ENCODE measurements at places on chromosomes 11 and 22. TPM values are rescaled to one million over a fixed set of nuclear protein-coding genes. Genes with fewer than 3 reads are reported as not detected.

- DNase-seq: no peak
Observed at GRCh38 chr11:133832991-133833897, 12.1 kb downstream of the SPATA19 start.

DNA sequence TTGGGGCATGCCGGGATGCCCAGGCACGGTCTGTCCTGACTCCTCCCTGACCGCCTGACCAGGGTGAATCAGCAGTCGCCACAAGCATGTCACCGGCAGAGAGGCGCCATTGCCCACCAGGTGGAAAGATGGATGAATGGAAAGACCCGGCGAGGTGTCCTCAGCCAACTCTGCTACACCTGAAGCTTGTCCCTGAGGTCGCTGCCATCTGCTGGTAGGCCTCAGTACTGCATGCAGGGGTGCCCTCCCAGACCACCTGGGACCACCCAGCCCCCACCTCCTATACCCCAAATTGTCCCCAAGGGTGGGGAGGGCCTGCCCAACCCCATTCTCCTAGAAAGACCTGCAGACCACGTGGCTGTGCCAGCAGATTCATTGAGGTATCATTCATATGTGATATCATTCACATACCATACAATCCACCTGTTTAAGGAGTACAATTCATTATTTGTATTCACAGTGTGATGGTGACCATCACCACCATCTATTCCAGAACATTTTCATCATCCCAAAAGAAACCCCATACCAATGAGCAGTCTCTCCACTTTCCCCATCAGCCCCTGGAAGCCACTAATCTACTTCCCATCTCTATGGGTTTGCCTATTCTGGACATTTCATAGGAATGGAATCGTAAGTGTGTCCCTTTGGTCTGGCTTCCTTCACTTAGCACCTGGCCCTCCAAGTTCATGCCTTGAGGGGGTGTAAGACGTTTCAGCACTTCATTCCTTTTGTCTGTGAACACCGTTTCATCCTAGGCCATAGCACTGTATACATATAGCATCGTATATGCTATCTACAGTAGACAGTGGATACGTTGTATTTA lies 17.5 kb downstream of the FGF3 start:
- DNase-seq: no peak

- no peak for DNase-seq
Observed at GRCh38 chr11:2310073-2310785, 8.4 kb downstream of the TSPAN32 start.

DNA sequence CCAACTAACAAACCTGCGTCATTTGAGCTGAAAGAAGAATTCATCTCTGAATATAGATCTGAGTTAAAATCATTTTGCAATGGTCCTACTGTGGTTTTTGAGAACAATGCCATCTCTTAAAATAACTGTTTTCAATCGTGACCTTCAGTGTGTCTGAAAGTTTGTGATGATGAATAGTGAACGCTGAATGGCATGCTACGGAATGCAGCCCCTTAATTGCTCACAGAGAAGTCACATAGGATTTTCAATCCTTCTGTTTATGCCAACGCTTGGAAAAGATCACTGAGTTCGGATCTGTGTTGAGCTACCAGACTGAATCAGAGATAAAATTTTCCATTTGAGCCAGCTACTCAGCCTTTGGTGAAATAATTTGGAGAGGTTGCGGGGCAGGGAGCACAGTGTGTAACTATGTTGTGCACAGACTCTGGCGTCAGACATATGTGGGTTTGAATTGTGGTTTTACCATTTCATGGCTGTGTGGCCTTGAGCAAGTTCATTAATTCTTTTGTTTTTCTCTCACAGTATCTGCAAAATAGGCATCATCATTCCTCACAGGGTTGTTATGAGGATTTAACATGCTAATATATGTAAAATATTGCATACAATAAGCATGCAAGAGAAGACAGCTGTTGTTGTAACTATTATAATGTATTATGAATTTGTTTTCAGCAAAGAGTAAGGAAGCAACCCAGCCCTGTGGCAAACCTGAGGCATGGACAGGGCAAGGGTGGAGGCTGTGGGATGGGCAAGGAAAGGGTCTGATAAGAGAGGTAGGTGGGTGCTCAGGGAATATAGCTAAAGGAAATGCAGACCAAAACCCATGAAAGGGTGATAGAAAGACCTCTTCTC lies 679.9 kb downstream of the KCNA4 start:
- no peak for DNase-seq

GRCh38 chr11:93843906-93844305 lies 6.5 kb downstream of the VSTM5 start:
- no peak for DNase-seq

DNA sequence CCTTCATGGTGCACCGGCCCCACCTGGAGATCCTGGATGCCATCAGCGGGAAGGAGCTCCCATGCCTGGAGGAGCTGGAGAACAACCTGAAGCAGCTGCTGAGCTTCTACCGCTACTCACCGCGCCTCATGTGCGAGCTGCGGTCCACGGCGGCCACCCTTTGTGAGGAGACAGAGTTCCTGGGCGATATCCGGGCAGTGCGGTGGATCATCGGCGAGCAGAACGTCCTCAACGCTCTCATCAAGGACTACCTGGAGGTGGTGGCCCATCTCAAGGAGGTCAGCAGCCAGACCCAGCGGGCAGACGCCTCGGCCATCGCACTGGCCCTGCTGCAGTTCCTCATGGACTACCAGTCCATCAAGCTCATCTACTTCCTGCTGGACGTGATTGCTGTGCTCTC lies 59.2 kb downstream of the SYT13 start:
- DNase-seq: no peak

DNA sequence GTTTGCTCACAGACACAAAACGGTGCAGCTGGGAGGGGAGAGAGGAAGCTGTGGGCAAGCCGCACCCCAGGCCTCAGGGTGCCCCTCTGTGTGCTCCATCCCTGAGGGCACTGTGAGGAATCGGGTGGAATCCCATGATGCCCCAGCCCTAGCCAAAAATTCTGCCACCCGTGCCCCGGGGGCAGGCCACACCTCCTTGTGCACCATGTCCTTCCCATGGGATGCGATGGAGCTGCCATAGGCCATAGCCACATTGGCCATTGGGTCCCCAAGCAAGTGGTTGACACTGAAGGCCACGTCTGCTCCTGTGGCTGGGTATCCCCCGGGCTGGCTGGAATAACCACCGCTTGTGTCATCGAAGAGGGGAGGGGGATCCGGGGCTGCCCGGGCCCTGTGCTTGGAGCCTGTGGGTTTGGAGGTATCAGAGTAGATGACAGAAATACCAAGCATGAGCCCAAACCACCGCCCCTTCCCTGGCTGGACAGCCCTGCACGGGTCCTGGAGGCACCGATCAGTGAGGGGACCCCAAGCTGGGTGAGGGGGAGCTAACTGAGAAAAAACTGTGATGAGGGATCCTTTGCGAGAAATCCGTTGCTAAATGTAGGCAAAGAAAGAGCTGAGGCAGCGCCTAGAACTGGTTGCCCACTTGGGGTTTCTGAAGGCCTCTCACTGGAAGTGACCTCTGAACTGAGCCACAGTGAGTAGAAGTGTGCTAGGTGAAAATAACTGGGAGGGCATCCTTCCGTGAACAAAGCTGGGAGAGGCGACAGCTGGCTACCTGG lies 863 bp downstream of the YIF1A start:
- DNase-seq: peak; percentile 43

DNA sequence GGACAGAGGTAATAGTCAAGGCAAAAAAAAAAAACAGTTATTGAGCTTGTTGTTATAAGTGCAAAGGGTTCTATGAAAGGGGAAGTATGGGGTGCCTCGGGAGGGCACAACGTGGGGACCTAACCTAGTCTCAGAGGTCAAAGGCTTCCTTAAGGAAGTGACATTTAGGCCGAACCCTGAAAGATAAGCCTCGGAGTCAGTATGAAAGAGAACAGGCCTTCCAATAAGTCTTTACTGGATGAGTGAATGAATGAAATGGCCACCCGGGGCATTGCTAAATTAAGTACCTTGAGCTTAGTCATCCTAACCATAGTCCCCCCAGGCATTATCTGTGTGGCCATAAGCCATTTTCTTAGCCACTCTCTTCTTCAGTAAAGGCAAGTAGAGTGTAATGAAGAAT lies 19.7 kb downstream of the FLI1 start:
- DNase-seq: no peak

DNA sequence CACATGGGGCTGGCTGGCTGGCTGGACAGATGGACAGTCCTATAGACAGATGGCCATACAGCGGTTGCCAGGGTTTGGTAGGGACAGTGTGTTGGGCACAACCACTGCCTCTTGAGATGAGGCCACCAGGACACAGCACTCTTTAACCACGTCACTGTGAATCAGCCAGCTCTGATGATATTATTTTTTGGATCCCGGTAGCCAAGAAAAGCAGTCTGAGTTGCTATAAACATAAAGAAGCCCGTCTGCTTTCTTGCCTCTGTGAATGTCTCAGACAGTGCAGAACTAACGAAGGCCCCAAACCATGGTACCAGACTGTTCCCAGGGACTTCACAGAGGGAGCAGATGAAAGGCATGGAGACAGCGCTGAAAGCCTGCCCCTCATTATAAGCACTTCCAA lies 115.9 kb upstream of the CSNK2A3 start:
- DNase-seq: no peak

- no peak for DNase-seq
Observed at GRCh38 chr11:128852327-128853023, 14.6 kb downstream of the KCNJ1 start.

IFITM2 gene
- total RNA-seq: 4.2 TPM

OR52E8 gene
- total RNA-seq: not detected

PRG3 gene
- not detected for total RNA-seq

GLB1L3 gene
- not detected for total RNA-seq

KIAA0930 gene
- total RNA-seq: 62.6 TPM

Data from PC-9 (cell line).